CD4-positive, alpha-beta T cell treated with Interleukin-6 at 100 ng/mL for 8 hours (primary cell): ENCODE measurements at places on chromosomes 5 and 9.
A peak's percentile ranks its signal among the peaks of the same experiment; 100 is the strongest.

GRCh38 chr5:127101533-127101932 lies 28.2 kb upstream of the C5orf63 start:
- no peak for DNase-seq

DNA sequence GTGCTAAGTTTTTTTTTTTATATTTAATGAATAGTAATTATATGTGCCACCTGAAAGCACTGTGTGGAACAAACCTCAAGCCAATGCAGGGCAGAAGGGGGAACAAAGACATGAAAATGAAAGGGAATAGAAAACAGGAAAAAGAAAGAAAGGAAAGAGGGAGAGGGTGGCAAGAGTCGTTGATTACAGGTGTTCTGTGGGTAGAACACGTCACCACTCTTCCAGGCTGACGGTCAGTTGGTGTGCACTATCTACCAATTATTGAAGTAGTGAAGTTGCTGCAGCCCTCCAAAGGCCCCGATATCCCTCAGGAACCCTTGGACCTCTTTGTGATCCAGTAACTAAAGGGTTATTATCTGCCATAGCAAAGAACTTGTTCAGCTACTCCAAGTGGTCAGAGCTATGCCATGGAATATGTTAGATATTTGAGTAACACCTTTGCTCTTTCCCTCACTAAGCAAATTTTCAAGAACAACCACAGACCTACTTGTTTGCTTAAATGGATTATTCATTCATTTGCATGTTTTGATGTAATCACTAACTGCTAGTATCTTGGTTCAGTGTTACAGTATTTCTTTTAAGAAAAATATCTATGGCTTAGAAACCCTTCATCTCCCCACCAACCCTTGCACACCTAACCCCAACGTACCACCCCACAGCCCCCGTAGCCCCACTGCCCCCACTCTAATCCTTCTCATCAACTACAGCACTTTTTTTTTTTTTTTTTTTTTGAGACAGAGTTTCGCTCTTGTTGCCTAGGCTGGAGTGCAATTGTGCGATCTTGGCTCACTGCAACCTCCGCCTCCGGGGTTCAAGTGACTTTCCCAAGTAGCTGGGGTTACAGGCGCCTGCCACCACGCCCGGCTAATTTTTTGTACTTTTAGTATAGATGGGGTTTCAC lies 31.3 kb downstream of the FYB1 start:
- DNase-seq: no peak

- no peak for DNase-seq
These were observed 30.7 kb upstream of the GPR21 start for GRCh38 chr9:123002754-123003153.

DNA sequence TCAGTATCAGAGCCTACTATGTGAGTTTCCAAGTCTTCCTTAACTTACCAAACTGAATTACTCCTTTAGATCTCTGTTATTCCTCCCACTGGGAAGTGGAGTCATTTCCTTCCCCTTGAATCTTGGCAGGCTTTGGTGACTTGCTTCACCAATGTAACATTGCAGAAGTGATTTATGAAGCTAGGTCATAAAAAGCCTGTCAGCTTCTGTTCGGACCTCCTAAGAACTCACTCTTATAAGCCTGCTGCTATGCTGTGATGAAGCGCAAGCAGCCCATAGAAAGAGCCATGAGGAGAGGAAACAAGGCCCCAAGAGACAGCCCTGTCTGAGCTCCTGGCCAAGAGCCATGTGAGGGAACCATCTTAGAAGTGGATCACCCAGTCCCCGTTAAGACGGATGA lies 14.2 kb upstream of the FOXB2 start:
- no peak for DNase-seq

DNA sequence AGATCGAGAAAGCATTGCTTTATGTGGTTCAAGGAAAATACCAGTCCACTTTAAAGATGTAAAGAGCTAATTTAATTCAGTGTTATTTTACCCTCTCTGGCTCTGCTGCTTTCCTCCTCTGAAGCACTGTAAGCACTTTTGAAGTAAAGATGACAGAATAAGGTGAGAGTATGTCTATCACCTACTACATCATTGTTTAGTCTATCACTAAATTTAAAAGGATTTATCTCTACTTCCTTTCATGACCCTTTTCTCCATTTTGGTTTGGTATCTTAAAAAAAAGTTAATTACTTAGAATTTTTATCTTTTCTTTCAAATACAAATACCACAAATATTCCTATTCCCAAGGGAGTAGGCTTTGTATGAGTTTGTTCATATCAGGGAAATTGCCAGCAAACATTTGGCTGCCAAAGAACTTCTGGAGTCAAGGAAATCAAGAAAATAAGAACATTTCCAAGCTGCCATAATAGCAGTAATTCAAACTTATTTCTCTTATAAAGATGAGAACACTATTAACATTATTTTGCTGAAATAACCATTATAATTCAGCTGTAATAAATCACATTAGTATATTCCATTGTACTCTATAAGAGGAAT lies 77.8 kb downstream of the SLC38A9 start:
- DNase-seq: no peak

GRCh38 chr9:131585375-131585774 lies 40.1 kb downstream of the PRRT1B start:
- peak; percentile 74 for DNase-seq

- DNase-seq: no peak
These were observed 160.8 kb downstream of the DMRT2 start for GRCh38 chr9:1210954-1211353.

DNA sequence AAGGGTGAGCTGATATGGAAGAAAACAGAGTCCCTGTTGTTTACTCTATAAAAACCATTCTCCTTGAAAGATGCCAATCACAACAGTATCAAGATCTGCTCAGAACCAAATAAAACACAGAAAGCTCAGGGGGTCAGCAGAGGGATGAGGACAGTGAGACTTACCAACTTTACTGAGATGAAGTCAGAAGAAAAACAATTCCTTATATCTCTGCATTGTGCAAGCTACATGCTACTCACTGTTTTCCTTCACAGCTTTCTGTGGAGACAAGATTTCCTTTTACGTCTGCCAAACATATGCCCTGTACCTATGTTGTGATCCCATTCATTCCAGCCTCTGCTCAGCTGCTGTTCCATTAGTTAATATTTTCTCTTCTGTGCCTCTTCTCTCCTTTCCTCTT lies 185.6 kb downstream of the TSSK1B start:
- DNase-seq: no peak

GRCh38 chr9:120893611-120894307 lies 16.8 kb upstream of the PHF19 start:
- no peak for DNase-seq

DNA sequence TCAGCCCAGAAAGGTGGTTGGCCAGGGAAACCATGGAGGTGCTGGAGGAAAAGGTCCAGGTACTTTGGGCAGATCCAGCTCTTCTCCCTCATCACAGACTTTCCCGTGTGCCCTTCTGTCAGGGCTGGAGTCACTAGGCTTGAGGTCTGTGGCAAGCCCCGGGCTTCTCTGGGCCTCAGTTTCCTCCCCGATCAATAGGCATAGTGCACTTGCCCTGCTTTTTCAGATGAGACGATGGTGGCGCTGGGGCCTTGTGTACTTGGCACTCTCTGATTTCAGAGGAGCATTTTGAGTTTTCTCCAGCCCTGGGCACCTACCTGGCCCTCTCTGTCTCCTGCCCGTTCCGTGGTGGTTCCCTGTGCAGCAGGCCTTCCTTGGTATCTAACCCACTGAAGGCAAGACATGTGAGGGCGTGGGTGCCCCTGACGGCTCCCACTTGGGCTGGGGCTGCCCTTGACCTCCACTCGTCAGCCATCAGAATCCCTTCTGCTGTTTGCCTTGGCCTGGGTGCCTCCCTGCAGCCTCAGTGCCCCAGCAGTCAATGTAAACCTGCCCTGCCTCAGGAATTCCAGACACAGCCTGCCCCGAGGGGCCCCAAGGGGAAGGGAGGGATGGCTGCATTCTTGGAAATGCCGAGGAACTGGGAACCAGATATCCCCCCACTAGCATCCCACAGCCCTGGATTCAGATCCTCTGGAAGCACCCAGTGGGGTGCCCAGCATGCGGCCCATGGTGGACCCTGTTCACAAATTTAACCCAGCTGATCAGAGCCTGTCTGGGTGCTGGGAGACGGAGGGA lies 66.3 kb upstream of the COL5A1 start:
- no peak for DNase-seq

DNA sequence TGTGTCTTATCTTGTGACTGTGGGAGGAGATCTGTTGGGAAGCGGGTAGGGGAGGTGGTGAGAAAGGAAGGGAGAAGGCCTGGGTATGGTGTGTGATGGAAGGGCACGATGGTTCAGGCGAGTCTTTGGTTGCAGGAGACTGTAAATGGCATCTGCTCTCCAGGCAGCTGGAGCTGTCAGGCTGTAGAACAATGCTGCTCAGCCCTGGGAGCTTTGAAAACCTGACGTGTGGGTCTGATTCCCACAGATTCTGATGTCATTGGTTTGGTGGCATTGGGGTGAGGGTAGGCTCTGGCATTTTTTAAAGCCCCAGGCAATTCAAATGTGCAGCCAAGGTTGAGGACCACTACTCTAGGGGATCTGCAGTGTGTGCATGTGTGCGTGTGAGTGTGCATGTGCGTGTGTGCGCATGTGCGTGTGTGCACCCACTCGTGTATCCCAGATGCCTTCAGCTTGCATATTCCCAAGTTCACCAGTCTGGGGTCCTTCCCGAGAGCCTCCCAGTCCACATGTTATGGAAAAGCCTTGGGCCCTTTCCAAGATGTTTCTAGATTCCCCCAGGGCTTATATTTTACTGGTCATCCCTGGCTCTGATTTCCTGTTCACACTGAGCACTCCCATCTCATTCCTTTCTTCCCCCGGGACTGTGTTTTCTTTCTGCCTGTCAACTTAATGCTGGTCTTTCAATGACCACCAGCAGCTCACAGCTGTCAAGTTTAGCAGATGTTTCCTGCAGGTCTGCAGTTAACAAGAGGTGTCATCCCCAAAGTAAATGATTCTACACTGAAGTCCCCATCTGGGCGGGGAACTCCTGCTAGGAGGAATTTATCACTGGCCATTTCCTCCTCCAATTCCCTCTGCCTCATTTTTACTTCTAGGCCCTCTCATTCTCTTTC lies 34.0 kb downstream of the BOD1 start:
- no peak for DNase-seq

DNA sequence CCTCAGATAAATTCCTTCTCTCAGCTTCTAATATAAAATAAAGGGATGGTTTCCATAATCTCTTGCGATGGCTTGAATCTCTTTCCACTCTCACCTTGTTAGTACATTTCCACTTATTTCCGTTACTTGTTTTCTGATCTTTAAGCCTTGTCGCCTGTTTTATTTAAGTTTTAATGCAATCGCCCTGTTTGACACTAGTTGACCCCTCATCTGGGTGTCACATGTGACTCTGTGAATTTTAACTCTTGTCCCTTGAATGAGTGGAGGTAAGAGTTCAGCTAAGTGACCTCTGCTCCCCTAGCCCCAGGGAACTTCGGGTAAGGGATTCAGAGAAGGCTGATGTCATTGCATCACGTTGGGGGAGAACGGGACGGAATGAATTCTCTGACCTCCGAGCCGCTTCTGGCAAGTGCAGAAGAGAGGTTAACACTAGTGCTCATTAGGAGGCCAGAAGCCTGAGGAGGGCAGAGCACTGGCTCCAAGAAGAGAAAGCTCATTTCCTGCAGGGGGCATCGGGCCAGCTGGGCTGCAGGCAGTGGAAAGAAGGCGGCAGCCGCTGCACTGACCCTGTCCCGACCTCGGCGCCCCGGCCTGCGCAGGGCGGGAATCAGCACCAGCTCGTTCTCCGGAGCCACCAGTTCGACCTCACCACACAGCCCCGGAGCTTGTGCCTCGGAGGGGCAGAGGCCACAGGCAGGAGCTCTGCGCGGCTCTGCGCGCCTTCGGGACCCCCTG lies 569 bp downstream of the HINT2 start:
- peak; percentile 20 for DNase-seq

DNA sequence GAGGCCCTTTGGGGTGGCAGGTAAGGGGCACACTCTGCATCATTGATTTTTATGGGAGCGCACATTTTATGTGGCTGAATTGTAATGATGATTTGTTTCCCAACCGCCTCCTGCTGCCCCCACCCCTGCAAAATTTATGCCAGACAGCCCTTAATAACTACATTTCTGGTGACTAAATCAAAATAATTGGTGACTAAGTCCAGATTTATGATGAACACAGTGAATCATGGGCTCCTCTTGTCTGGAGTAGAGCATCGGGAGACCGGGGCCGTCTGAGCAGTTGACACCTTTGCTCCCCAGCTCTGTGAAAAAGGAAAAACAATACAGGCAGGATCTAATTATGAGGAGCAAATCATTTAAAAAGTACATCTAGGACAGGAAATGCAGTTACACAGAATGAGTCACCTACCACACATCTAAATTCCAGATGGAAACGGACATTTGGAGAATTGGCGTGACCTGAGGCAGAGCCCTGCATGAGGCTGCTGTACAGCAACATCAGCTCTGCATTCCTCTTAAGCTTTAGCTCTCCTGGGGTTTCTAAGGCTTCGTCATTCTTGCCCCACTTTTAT lies 58.9 kb downstream of the DOCK2 start:
- DNase-seq: no peak
